ENCODE measurements at places on chromosomes 11 and 22.
A peak's percentile ranks its signal among the peaks of the same experiment; 100 is the strongest.

DNA sequence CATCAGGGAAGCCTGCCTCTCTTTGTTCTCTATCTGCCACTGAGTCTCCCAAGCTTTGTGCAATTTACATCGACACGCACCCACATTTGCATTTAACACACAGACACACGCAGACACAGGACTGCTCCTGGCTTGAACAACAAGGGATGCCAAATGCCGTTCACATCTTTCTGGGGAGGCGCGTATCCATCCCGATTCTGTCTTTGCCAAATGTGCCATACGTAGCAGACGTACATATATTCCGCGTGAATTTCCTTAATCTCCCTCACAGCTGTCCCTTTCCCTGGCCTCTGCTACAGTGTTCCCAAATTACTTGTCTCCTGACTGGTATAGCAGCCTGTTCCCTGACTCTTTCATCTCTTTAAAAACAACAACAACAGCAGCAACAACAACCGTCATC is 409.5 kb downstream of the MIAT start:
- no peak for DNase-seq

DNA sequence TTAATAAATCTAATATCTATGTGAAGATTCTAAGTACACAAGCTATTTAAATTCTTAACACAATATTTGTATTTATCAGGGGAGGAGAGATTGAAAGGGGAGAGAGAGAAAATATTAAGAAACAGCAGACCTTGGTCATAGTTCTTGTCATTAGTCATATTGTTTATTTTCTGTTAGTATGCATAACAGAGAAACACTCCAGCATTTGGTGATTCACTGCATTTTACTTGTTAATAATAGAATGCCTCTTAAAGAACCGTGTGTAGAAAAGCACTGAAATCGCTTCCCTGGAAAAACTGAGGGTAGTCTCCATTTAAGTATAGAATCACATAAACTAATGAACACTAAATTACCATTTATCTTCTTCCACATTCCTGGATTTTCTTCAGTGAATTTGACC is 122.7 kb upstream of the TRPC6 start:
- DNase-seq: no peak

DNA sequence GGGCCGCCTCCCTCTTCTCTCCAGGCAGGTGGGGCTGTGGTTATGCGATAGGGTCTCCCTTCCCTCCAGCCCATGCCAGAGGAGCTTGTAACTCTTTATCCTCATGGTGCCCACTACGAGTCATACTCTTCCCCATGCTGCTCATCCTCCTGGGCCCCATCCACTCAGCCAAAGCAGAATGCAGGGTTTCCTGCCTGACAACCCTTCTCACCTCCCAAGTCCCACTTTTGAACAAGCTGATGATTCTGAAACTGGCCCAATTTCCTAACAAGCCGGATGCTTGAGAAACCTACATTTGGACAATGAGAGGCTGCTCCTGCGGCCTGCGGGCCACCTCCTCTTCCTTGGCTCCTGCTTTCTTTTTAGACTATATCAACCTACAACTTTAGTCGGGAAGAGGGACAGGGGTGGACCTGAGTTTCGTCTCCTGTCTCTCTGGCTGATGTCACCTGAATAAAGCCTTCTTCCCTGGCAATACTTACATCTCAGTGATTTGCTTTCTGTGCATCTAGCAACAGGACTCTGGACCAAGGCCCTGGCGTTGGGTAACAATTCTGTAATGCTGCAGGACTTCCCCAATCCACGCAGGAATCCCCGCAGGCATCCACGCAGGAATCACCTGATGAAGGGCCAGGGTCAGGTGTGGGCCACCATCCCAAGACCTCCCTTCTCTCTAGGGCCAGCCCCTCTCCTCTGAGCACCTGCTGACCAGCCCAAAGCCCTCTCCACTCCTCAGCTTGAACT is 1.5 kb upstream of the NDUFS8 start:
- DNase-seq: no peak

GRCh38 chr22:49476800-49477400 is 350.8 kb downstream of the BRD1 start:
- DNase-seq: no peak

- no peak for DNase-seq
Measured at GRCh38 chr11:68269414-68270081, 2.2 kb downstream of the C11orf24 start.

- no peak for DNase-seq
Measured at GRCh38 chr11:43871051-43871450, 9.6 kb upstream of the ALKBH3 start.

DNA sequence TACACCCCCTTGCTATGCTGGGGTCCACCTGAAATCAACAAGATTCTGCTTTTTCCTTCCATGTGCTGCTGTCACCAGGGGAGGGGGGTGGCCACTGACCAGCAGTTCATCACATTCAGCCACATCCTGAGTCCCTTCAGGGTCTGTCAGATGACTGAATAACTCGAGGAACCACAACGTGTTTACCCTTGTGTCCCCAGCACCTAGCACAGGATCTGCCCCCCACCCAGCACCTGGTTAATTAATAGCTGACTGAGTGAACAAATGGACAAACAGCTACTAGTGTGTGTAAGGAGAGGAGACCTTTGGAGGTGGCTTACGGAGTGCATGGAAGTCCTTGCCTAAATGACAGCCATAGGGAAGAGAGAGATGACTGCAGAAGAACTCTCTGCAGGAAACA is 119.5 kb upstream of the NCAM1 start:
- DNase-seq: peak; percentile 85

GRCh38 chr11:3088806-3089205 is 31.6 kb upstream of the CARS1 start:
- DNase-seq: no peak

DNA sequence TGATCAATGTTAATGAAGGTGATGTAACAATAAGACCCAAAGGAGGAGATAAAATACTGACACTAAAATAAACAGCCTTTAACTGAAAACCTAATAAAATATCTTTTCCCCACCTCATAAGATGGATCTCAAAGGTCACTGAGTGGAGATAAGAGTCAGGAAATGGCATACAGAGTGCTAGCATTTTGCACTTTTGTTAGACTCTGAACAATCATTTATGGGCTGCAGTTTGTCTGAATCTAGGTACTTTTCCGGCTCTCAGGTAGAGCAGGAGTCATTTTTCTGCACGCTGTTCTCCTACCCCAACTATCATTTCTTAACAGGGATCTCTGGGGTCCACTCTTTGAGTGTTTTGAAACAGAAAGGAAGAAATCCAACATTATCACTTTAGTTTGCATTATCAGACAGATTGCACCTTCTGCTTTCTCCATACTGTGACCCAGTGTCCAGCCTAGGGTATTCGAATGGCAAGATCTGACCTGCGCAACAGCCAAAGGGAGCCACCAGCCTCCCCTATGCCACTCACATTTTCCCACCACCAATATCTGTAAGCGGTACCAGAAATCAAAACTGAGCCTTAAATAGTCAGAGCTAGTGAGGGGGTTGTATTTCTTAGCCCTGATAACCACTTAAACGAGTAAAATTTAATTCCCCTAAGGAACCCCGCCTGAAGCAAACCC is 863 bp downstream of the SIAE start:
- no peak for DNase-seq

DNA sequence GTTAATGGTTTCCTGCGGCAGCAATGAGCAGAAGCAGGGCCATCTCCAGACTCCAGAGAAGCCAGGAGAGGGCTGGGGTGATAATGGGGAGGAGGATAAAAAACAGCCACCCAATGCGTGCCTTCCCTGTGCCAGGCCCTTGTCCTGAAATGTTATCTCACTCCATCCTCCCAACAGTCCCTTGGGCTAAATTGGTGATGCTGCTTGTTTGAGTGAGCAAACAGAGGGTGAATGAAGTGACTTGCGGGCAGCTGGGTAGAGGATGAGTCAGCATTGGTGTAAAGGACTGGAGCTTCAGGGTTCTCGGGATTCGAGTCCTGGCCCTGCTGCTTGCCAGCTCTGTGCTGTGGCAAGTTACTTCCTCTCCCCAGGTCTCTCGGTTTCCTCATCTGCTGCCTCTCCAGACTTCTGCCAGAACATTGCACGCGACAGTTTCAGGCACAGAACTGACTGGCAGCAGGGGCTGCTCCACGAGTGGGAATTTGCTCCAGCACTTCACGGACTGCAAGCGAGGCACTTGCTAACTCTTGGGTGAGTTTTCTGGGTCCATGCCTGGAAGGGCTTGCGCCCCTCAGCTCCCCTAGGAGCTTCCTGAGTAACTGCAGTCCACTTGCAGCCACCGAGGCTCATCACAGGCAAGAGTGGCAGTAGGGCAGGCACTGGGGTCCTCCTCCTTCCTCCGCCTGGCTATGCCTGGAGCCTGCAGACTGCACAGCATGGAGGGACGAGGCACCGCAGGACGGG is at the start of gene P2RY6:
TSS of gene P2RY6 (plus strand) at position 403 of the 744 bp plus-strand sequence. CDS start 24,181 bp downstream, outside the sequence.
- DNase-seq: no peak

- no peak for DNase-seq
Measured at GRCh38 chr11:61739413-61739812, 13.0 kb upstream of the MYRF start.

DNA sequence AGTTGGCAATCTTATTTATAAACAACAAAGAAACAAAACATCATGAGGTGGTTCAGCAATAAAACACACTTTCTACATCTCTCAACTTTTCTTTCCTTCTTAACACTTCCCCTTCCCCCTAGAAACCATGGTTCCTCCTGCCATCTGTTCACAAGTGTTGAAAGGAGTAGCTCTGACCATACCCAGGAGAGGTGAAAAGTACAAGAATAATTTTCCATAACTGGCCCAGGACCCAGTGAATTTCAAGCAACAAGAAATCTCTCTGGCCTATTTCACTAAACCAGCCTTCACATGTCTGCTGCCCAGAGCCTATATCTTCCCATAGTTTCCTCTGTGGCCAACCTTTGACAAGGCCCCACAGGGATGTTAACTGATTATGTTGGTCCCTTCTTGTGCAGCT is 98.2 kb upstream of the CEP126 start:
- DNase-seq: no peak

DNA sequence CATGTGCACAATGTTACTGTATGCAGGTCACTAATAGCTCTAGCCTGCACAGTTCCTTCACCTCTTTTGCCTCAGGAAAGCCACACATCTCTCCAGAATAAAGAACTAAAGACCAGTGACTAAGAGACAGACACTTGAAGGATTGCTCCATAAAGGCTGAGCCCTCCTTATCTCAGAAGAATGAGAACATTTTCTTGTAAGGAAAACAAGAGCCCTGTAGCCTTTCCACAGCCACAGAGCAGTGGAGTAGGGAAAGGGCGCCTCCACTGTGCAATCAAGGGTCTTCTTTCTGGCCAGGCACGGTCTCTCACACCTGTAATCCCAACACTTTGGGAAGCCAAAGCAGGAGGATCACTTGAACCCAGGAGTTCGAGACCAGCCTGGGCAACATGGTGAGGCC is 202.6 kb upstream of the TMEM45B start:
- peak; percentile 77 for DNase-seq

GRCh38 chr11:88359541-88359940 is 22.0 kb upstream of the CTSC start:
- DNase-seq: no peak

DNA sequence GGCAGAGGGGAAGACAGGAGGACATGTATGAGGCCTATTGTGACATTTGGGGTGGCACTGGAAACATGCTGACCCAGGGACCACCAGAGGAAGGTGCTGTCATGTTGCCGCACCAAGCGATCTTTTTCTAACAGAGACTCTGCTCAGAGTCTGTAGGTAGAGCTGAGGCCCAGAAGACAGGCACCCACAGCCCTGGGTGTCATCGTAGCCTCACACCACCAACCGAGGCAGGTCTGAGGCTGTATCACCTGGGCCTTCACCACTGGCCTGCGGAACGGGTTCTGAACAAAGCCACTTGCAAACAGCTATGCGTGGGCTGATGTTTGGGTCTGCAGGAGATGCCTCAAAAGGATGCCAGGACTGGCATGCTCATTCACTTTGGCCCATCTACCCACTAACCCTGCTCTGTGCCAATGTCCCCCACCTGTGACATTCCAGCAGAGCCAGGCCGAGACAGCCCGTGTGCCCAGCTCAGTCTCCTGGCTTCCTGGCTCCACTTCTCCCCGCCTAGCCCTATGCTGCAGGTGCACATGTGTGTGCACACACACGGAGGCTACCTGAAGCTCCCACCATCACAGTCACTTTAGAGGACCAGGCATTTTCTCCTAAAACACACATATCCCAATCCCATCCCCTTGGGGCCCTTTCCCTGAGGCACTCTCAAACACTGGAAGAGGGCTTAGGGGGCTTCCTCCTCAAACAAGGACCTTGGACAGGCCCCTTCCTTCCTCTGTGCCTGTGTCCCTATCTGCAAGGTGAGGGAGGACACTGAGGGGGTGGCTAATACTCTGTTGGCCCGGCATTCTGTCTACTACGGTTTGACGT is 3.6 kb downstream of the TRIM29 start:
- DNase-seq: no peak

DNA sequence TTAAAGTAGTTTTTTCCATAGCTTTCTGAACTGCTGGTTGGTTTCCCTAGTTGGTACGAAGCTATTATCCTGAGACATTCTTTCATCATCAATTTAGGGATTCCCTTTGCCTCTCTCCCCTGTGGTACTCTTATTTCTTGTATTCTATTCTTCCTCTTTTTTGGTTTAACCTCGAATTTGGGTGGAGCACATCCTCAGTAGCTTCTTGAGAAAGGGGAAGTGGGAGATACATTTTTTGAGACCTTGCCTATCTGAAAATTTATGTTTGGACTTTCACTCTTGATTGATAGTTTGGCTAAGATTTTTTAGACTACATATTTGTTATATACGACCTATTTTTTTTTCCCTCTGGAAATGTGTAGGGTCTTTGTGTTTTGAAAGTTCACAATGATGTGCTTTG is 121.7 kb upstream of the ZBED5 start:
- DNase-seq: no peak

DNA sequence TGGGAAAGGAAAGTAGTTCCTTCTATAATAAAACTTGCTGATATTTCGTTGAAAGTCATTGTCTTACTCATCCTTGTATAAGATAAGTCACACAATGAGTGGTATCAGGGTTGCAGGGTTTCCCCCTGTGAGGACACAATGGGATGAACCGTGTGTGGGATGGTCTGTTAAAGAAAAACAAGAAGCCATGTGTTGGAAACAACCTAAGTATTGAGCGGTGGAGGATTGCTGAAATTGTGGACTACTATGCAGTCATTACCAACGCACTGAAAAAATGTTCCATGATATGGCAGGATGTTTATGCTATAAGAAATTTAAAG is 28.6 kb downstream of the PTPRJ start:
- DNase-seq: no peak

Data from esophagus muscularis mucosa (tissue), 4 donors.